G401 (cell line): ENCODE measurements at places on chromosomes 3 and 15.

DNA sequence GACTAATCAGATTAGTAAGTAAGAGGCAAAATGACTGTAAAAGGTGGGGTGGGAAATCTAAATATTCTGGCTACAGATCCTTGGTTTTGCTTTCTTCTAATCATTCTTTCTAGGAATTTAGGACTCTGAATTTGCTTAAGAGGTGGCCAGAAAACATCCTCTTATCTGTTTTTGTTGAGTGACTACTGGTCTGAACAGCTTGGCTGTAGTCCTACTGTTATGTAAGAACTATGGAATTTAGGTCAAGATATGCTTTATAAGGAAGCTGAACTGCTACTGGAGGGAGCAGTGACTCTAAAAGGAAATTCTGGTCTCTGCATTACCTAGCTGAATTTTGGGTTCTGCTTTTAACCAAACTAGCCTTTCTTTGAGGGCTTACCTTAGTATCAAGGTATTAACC is 33.5 kb upstream of the CSPG5 start:
- DNase-seq = peak; percentile 95

GRCh38 chr15:75761446-75762356 is 49.1 kb upstream of the CSPG4 start:
- no peak for DNase-seq

DNA sequence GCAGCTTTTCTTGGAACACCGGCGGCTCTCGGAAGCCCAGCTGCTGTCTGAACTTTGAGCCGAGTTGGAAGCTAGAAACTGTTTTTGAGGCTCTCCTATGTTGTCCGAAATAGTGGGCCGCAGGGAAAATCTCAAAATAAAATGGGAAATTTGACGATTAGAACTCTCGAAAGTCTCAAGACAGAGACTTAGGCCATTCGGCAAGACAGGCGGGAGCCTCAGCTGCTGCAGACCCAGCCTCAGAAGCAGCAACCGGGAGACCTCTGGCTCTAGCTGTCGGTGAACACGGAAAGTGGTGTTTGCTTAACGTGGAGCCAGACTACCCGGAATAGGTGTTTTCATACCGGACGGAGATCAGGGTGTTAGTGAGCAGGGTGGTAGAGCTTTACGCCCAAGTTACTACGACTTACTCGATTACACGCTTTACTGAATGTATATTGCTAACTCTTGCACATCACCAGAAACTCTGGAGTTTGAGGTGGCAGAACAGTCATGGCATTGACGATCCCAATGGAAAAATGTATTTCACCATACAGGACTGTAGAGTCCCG is 357 bp upstream of the MAN2C1 start:
- DNase-seq = no peak

GRCh38 chr15:81524496-81524895 is 150.5 kb upstream of the TMC3 start:
- DNase-seq = no peak

DNA sequence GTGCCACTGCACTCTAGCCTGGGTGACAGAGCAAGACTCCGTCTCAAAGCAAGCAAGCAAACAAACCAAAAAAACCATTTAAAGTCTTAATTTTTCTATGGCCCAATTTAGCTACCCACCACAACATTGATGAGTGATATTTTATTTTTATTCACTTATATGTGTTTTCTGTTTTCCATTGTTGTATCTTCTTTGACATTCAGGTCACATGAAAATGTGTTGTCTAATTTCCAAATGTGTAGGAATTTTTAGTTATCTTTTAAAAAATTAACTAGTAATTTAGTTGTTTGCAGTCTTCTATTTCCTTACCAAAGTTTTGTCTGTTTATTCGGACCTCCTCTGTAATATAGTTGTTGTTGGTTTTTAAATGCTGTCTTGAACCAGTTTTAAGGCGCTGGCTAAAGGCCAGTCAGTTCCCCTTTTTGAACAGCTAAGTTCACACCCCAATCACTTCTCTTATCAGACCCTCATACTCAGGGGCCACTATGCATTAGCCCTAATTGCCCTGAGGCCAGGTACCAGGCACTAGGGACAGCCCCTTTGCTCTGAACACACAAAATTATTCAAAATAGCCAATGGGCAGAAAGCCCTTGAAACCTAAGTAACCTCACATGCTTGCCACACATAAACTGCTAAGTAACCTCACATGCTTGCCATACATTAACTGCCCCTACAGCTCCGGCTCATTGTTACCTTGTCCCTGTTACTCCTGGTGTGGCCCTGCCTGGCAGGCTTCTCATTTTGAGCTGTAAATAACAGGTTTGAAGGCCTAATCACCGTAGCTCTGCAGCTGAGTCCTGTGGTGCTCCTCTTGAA is 4.3 kb upstream of the CCR4 start:
- DNase-seq = no peak

DNA sequence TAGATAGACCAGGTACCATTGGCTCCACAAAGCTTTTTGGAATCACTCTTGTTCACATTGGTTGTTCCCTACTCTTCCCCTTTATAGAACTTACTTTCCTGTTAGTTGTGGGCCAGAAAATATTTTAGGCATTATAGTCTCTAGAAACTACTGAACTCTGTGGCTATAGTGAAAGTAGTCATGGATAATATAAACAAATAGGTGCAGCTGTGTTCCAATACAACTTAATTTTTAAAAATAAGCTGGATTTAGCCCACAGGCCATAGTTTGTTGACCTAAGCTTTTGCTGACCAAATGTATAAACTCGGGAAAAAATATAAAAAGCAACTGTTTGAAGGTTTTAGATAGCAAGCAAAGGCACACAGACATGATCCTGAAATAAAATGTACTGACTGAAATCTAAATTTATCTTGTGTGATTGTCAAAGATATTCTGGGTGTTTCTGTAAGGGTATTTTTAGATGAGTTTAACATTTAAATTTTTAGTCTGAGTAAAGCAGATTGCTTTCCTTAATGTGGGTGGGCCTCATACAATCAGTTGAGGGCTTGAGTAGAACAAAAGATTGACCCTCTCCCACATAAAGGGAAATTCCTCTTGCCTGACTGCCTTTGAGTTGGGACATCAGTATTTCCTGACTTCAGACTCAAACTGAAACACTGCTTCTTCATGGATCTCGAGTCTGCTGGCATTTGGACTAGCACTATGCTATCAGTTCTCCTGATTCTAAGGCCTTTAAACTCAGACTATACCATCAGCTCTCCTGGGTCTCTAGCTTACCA is 13.2 kb downstream of the IQCB1 start:
- no peak for DNase-seq

DNA sequence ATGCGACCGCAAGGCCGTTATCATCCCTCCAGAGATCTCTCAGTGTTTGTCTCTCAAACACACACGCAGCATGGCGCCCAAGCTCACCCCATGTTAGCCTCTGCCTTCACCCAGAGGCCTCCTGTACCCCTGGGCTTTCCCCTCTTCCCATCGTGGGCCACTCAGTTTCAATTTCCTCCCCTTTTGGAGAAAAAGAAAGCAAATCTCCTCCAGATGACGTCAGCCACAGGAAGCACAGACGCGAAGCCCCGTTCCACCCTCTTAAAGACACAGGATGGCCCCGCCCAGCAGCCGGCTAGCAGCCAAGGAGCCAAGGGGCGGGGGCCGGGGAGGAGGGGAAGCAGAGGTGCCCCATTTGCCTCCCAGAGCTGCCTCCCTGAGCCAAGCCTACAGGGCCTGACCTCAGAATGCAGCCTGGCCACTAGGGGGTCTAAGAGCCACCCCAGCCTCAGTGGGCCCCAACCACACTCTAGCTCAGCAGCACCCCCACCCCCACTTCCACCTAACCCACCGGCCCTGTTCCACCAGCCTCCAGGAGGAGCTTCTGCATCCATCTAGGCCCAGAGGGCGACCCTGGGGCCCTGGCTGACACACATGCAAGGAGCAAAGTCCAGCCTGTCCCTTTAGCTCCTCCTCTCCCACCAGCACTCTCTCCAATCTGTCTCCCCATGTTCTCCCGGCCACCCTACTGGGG is 26.5 kb downstream of the ATRIP start:
- DNase-seq = peak; percentile 91

DNA sequence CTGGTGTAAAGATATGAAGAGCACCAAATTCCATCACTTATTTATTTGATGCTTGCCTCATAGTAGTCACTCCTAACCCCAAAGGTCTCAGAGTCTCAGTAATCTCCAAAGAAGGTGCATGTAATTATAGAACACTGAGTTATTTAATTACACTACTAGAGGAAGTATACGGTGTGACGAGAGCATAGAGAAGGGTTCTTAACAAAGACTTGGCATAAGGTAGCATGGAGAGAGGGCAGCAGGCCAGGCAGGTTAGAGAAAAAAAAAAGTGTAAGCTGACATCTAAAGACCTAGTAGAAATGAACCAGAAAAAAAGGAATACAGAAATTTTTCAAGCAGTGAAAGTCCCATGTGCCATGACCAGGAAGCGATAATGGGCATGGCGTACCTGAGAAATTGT is 213.3 kb upstream of the TGFBR2 start:
- no peak for DNase-seq

- DNase-seq = no peak
Measured at GRCh38 chr3:139281522-139282196, 62.2 kb upstream of the MRPS22 start.

- no peak for DNase-seq
Measured at GRCh38 chr15:100134586-100134985, 207.2 kb downstream of the ADAMTS17 start.

DNA sequence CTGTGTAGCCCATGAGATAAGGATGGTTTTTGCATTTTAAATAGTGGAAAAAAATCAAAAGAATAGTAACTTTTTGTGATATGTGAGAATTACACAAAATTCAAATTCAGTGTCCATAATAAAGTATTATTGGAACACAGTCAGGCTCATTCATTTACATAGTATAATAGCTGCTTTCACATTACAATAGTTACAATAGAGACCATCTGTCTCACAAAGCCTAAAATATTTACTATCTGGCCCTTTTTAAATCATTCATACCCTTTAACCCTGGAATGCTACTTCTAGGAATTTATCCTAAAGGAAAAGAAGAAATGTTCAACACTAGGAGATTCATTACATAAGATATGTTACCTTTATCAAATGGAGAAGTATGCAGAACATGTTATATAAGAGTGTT is 35.5 kb upstream of the TM4SF4 start:
- DNase-seq = no peak

GRCh38 chr3:53077476-53078220 is 31.8 kb upstream of the SFMBT1 start:
- DNase-seq = no peak
